ENCODE measurements at places on chromosomes 7 and 10.
A peak's percentile ranks its signal among the peaks of the same experiment; 100 is the strongest.

GRCh38 chr7:78542541-78542940 lies 744.0 kb downstream of the PHTF2 start:
- DNase-seq = no peak

DNA sequence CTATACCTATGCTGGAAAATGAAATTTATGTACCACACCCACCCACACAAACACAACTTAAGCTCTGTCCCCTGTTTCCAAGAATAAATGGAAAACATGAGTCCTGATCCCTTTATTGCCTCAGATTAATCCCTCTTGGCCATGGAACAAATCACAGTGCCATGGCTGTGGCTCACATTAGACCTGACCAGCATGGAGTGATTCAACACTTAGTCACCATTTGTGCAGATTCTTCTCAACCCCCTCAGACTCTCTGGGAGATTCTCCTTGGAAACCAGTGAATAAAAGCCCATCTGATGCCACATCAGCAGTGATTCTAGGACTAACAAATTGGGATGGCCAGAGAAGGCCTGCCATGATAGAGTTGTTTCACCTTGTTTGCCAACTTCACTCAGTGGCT lies 204.4 kb upstream of the TMEM72 start:
- peak; percentile 99 for DNase-seq

GRCh38 chr7:135454060-135454459 lies 55.8 kb downstream of the CNOT4 start:
- no peak for DNase-seq

GRCh38 chr7:1127001-1127400 lies 33.0 kb downstream of the ZFAND2A start:
- no peak for DNase-seq

DNA sequence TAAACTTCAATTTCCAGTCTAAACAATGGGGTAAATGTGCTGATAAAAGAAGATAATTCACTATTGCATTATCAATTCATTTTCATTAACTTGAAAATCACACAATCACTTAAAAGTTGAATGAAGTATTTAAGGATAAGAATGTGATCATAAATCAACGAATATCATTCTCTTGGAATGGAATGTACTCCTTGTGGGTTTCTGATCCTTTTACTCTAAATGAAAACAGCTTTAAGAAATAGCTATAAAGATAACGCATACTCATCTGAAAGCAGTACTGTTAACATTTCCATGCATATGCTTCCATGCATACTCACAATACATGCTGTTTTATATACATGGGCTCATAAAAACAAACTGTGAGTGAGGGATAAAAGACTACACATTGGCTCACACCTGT lies 108.8 kb downstream of the ATE1 start:
- peak; percentile 30 for DNase-seq

DNA sequence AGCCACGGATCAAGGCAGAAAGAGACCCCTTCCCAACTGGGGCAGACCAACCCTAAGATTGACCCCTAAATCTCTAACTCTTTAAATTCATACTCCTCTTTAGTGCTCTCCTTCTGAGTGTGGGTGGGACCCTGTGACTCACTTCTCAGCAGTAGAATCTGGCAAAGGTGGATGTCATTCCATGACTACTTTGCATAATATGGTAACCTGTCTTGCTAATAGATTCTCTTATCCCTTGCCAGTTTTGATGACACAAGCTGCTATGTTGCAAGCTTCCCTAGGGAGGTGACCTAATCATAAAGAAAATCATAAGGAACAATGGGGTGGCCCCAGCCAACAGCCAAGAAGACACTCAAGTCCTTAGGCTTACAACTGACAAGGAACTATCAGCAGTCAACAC lies 155.4 kb upstream of the VWC2 start:
- no peak for DNase-seq

DNA sequence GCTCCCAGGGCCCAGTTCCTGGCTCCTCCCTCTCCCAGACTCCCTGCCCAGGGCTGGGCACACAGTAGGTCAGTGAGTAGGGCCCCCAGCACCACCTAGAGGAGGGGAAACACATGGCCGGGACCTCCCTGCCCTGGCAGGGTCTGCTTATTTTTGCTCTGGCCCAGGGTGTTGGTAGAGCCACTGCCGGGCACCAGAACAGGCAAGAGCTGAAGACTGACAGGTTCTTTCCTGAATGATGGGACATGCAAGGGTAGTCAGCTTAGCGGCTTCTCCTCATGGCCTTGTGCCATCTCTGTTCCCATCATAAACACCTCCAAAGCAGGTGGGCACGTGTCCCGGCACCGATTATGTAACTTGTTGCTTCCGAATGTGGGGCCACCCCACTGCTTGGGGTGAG lies 86.5 kb downstream of the NEURL1 start:
- DNase-seq = no peak

DNA sequence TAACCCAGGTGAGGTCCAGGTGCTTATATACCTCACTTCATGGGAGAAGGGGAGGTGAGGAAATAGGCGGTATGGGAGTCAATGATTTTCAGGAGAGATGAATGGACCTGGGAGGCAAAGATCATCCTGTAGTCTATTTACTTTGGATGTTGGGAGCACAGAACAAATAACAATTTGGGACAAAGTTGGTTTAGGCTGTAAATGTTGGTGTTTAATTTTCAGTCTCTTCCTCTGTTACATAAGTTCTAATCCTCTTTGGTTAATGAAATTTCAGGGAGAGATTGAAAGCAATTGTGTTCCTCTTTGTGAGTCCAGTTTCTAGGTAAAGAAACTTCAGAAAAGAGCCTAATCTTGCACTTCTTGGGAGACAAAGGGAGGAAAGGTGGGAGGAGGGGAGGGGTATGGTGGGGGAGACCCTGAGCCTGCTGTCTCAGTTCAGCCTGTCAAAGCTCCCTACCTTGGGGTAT lies 46.9 kb downstream of the AKR1C4 start:
- no peak for DNase-seq

GRCh38 chr7:80145780-80146422 lies 11.3 kb downstream of the GNAI1 start:
- peak; percentile 95 for DNase-seq

GRCh38 chr7:27159266-27160144 lies 3.0 kb upstream of the HOXA7 start:
- no peak for DNase-seq

DNA sequence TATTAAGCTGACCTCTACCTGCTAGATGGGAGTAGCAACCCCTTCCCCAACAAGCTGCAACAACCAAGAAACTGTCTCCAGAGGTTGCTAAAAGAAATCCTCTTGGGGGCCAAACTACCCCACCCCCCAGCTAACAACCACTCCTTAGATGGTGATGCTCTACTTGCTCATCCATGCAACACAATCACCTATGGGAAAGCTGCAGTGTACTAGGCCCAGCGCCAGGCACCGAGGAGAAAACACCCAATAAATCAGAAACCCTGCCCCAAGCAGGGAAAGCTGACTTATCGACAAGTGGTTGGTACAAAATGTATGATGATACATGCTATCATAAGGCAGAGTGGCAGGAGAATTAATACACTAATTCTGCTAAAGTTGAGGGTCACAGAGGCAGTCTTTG lies 17.3 kb downstream of the SLC25A13 start:
- peak; percentile 27 for DNase-seq

DNA sequence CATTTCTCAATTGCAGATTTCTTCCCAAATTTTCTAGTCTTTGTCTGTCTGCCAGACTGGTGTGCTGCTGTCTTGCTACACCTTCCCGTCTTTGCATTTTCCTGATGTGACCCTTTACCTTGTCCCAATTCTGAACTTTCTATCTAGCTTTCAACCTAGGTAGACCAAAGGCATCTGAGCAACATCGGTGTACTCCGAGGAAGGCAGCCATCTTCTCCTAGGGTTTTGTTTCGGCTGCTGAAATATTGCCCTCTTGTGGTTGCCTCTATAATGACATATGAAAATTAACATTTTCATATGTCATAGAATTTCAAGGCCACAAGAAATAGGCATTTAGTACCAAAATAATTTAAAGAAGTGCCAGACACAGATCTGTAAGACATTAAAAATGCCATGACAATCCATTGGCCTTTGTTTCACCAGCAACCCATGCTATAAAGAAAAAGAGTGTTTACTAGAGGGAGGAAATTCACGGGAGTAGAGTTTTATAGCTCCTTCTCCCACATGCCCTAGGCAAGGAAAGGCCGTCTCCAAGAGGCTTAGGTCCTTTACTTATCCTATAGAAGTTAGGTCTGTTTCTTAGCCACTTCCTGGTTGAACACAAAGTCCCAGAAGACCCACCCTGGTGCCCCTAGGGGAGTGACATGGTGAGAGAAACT lies 23.4 kb downstream of the OR9A2 start:
- peak; percentile 56 for DNase-seq

- DNase-seq = peak; percentile 76
These were observed 17.9 kb upstream of the AGK start for GRCh38 chr7:141533149-141533949.

DNA sequence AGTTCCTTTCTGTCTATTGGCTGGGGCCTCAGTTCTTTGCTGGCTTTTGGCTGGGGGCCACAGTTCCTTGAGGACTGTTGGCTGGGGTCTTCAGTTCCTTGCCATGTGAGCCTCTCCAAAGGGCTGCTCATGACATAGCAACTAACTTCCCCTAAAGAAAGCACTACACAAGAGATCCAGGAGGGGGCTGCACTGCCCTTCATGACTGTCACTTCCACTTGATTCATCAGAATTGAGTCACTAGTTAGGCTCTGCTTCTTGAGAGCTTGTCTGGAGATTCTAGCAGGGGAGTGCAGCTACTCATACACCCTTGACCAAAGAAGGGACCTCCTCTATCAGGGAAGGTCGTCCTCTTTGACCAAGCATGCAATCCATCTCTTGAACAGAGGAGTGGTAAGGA lies 38.0 kb upstream of the MKX start:
- DNase-seq = peak; percentile 83

- DNase-seq = peak; percentile 28
These were observed 221.6 kb downstream of the RPS24 start for GRCh38 chr10:78255214-78255613.
